ENCODE measurements at places on chromosomes 7 and 10.

DNA sequence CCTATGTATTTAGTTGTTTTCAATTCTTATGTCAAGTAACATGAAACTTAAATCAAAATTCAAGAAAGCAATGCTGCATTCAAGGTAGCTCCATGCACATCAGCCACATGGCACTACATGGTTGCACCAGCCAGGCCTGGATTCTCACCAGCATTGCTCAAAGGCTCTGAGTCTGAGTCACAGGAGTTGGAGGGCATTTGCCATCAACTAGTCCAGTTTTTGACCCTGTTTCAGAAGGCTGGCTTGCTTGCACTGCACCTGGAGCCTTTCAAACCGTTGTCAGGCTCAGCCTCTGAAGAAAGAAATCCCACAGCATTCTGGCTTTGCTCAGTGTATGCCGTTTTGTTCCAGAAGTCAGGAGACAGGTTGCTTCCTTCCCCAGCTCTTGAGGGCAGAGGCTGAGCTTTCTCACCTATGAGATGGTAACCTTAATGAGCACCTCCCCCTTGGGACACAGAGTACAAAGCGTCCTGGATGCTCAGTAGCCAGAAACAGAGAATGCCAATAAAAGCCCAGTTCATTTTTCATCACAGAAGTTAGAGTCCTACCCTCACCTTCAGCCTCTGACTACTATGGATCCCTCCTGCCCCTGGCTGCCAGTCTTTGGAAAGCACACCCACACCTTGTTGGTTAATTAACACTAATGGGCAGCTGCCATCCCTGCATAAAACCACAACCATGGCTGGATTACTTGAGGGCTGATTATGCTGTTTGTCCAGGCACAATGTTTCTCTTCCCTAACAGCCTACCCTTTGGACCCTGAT, 288.4 kb upstream of the LRRTM3 start:
- DNase-seq: no peak

DNA sequence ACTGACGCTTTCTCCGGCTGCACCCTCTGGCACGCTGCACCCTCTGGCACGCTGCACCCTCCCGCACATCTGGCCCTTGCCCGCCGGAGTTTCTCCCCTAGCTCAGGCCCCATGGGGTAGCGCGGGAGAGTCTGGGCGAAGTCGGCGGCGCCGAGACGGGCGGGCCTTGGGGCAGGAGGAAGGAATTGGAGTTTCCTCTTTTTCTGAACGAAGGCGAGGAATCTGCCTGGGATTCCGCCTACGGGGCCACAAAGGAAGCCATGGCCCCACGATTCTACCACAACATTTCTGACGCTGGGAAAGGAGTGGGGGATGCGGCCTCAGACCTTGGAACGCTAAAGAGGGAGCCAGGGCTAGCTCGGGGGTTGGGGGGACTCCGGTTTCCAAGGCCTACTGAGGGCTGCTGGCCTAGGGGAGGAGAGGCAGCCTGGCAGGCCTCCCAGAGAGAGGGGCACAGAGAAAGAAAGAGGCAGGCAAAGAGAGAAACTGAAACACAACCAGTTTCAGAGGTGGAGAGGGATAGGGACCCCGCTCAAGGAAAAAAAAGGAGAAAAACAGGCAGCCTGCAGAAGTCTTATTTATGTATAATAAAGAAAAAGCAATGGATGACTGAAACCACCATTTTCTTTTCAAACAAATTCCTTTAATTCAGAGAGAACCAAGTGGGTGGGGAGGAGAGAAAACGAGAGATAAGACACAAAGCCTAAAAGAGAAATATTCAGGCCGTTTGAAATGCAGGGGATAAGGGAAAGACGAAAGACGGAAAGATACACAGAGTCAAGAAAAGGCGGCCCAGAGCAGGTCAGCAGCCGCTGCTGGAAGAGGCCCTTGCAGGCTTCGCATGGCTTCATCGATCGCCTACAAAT, 4.3 kb downstream of the TLX1 start:
- no peak for DNase-seq

GRCh38 chr10:130003787-130004613, 39.9 kb upstream of the EBF3 start:
- no peak for DNase-seq

DNA sequence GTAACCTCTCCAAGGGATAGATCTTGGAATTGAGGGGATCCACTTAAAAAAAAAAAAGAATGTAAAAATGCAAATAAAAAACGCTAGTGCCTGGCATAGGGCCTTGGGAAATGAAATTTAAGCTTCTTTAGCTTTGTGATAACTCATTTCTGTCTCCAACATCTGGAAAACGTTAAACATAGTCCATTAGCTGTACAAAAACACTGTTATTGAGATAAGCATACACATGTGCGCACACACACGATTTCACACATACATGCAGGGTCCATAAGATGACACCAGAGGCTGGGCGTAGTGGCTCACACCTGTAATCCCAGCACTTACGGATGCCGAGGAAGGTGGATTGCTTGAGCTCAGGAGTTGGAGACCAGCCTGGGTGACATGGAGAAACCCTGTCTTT, 13.7 kb upstream of the CUL2 start:
- no peak for DNase-seq

DNA sequence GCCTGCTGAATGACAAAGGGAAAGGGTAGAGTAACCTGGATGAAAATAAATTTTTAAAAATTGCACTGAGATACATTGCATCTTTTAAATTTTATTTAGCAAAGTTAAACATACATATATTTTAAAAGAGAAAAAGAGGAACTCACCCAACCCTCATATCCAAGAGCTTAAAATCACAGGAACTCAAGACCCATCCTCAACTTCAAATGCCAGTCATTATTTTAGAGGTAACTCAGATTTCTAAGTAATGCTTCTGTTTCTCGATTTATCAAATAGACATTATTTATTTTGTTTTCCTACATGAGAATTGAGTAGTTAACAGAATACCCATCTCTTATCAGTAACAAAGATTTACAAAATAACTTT, 32.4 kb upstream of the KMT2E start:
- DNase-seq: no peak

GRCh38 chr7:87598234-87599009, 2.3 kb downstream of the ABCB1 start:
- DNase-seq: no peak

DNA sequence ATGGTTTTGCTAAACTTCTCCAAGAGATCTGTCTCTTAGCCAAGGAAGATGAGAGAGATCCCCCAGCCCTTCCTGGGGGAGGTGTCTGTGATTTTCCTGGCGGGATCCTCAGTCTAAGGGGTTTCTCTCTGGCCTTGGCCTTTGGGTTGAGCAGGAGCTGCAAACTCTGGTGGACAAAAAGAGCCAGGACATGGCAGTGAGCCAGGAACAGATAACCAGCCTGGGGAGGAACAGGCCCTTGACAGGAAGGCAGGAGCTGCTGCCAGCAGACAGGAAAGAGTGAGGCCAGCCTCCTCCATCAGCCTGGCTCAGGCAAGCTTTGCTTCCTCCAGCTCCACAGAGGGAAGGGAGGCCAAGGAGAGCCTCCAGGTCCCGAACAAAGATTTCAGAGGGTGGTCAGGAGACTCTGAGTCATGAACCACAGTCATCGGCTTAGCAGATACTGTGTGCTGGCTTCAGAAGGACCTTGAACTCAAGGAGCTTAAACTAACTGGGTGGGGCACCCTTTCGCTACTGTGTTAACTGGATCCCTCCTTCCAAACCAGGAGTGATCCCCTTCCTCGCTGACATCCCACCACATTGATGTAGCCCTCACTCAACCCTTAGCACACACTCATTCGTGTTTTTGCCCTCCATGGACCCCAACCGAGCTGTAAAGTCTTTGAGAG, 34.7 kb downstream of the DDIT4 start:
- DNase-seq: no peak

DNA sequence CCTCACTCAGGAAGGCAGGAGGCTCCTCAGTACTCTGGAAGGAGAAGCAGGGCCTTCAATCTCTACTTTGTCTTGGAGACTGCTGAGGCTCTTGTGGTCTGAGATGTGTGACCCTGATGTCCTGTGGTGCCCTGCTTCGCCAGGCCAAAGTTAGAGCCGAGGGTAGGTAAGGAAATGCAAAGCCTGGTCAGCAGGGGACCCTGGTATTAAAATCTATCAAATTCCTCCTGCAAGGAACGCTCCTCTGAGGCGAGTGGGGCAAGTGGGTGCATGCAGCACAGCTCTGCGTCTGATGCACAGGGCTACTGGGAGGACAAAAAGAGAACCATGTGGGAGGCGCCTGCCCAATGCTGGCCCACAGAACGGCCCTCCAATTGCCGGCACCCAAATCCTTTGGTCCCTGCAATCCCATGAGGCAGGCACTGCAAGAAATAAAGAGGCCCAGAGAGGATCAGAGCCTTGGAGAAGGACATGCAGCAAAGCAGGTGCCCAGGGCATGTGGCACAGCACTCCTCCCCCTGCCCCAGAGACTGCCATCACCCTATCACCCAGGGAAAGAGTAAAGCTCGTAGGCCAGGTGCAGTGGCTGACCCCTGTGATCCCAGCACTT, 23.1 kb upstream of the ZMIZ1 start:
- no peak for DNase-seq

DNA sequence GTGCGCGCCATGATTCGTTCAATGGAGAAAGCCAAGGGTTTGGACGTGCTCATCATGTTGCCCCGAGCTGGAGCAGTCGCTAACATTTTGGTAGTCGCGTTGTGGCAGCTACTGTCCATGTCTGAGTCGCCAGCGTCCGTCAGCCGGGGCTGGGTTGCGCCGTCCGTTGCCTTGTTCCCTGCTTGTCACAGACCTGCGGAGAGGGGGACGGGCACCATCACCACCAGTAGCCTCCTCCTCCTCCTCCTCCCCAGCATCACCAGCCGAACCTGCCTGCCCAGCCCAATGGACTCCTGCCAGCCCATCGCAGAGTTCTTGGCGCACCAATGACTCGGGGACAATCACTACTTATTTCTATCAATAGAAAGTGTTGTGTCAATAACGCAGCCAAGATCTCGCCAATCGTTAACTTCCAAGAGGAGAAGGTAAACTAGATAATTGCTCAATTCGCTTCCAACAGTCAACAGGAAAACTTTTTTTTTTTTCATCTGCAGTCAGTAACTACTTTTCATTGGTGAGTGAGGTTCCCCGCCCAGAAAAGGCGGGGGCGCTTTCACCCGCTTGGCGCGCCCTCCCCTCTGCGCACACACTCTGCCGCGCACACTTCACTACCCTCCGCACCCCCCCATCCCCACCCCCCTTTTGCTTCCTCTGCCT, at the start of gene FEZF1:
Gene FEZF1 (minus strand): TSS at position 432 of the 657 bp plus-strand sequence. CDS start 313 bp downstream, at position 119.
- no peak for DNase-seq

DNA sequence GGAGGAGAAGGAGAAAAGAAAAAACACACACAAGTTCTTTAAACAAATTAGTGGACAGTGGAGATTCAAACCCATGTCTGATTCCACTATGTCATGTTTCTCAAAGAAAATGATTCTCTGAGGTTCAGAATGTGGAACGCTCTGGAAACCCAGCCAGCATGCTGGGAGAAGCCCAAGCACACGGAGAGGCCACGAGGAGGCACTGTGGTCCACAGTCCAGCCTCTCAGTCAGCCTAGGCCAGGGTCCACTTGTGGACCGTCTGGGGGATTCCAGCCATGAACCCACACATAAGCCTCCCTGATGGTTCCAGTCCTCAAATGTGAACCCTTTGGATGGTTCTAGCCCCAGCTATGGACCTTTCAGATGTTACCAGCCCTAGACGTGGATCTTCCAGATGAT, 73.4 kb downstream of the CAV1 start:
- no peak for DNase-seq

DNA sequence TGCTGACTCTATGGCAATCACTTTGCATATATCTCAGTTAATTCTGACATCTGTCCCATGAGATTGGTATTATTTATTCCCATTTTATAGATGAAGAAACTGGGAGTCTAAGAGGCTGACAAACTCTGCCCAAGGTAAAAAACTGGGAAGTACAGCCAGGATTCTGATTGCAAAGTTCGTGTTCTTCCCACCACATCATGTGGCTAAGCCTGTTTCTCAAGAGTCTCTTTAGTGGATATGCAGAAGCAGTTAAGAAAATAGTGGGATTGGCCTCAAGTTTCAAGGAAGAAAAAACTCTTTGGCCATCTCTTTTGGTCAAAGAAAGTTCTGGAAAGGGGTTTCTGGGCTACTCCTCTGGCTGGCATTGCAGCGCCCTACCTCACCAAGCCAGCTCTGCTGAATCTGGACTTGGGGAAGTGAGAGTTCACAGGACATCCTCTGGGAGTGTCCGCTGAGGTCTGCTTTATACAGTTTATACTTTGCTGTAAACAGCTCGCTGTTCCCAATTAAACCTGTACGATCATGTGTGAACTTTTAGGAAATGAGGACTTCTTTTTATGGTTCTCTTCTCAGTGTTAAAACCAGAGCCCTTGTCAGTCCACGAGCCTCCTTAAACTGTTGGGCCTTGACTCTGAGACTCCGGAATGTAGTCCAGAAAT, 12.2 kb upstream of the BMPR1A start:
- DNase-seq: no peak

Data from iPS DF 19.7 (cell line).